Stimulated activated CD8-positive, alpha-beta memory T cell treated with anti-CD3 and anti-CD28 coated beads, Interleukin-7, amount 100 ng/mL, for 4 hours (primary cell): ENCODE measurements at places on chromosomes 3 and 15.

GRCh38 chr15:70058642-70059360 is 38.9 kb downstream of the TLE3 start:
- no peak for DNase-seq

DNA sequence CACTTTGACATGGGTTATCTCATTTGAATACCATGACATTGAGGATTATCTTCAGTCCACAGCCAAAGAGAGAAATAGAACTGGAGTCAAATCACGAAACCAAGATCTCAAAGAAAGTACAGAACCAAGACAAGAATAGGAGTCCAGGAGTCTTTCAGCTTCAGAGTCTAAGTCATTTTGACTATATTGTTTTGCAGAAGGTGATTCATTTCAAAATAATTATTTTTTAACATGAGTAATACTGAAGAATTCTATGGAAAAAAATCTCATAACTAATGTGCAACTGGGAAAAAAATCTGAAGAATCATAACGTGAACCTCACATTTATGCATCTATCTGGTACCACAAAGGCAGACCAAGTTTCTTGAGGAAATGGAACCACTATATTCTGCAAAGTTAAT is 60.3 kb downstream of the UBE3A start:
- DNase-seq = no peak

DNA sequence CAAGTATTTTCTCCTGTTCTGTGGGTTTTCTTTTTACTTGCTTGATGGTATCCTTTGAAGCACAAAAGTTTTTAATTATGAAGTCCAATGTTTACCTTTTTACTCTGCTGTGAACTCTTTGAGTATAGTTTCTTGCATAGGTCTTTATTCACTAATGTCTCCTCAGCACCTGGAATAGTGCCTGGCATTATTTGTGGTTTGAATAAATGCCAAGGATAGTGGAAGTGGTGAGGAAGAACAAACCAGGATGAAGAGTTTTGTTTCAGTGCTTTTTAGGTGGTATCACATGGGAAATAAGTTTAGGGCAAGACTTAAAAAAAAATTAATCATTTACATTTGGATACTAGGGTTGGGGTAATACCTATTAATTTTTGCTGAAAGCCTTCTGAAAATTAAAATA is 25.7 kb downstream of the GPD1L start:
- no peak for DNase-seq

GRCh38 chr15:67240235-67241131 is 14.0 kb downstream of the AAGAB start:
- no peak for DNase-seq

- DNase-seq = no peak
These were observed 4.0 kb upstream of the RASGRF1 start for GRCh38 chr15:79094611-79095021.

DNA sequence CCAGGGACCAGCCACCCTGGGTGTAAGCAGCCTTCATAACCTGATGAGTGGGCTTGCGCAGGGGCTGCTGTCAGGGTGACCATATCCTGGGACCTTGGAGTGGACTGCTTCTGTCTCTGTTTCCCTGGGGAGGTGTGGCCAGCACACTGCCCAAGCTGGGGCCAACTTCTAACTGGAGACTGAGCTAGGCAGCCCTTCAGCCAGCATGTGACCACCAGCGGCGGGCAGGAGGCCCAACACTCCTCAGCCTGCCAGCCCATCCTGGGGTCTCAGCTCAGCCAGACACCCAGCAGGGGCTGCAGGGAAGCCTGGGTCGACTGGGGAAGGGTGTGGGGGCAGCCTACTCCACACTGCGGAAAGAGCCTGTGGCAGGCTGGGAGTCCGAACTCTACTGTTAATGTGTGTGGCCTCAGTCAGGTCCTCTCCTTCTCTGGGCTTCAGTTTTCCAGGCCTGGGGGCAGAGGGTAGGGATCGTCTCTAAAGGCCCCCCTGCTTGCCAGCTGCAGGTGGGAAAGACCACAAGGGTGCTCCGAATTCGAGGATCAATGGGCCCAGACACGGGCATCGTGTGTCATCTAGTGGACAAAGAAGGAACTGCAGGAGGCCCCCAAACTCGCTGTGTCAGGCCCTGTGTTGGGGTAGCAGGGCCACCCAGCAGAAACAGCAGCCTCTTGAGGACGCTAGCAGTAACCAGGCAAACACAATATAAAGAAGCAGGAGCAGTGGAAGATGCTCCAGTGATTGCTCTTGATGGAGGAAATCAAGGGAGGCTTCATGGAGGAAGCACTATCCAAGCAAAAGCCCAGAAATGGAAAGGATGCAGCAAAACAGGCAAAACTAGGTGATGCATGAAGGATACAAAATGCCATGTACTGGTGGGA is 2.0 kb upstream of the SEMA3G start:
- peak; percentile 53 for DNase-seq

DNA sequence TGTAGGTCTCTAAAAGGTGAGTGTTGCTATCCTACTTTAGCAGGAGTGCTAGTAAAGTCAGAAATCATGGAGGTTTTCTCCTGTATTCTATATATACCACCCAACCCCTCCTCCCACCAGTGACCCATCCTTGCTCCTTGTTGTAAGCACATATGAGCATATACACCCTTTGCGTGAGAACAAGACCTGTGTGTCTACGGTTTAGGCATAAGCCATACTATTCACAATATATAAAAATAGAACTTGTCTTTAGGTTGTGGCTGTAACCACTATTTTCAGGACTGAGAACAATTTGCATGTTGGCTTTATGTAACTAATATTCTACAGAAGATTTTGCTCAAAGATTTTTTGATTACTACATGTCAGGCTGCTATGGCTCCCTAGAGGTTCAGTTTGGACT is 59.1 kb upstream of the TOP2B start:
- DNase-seq = no peak

DNA sequence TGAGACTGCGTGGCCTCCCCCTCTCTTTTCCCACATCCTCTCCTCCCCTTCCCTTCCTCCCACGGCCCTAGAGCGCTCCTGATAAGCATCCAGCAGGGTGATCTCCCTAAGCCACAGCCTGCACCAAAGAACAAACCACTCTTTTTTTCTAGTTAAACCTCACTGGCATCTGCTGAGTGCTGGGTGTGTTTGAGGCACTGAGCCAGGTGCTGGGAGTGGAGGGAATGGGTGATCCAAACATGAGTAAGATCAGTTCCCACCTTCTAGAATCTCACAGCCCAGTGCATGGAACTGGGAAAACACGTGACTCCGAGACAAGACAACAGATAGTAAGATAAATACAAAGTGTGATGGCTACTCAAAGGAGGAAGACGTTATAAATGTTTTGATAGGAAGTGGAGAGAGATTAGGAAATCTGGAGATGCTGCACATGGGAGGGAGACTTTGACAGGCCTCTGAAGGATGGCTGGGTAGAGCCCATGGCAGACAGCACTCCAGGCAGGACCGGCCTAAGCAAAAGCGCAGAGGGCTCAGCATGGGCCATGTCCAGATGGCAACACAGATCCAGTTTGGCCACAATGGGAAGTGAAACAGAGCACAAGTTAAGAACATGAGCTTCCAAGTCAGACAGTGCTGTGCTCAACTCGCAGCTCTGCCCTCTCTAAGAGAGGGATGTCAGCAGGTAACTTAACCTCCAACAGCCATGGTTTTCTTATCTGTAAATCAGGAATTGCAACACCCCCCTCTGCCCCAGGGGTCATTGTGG is 55.6 kb downstream of the CCR3 start:
- DNase-seq = no peak

DNA sequence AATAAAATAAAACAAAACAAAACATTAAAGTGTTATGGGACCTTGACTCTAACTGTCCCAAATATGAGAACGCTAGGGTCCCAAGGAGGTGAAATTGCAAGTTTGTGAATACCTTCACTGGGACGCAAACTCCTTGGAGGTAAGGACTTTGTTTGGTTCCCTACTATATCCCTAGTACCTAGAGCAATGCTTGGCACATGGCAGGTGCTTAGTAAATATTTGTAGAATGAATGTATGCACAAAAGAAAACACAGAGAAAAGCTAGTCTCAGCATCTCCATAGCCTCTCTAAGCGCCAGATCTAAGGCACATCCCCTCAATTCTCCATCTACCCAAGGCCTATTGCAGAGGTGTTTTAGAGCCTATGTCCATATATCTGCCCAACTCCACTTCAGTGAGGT is 30.5 kb downstream of the GPR176 start:
- no peak for DNase-seq

GRCh38 chr3:11060500-11061251 is 68.1 kb downstream of the SLC6A1 start:
- DNase-seq = no peak

DNA sequence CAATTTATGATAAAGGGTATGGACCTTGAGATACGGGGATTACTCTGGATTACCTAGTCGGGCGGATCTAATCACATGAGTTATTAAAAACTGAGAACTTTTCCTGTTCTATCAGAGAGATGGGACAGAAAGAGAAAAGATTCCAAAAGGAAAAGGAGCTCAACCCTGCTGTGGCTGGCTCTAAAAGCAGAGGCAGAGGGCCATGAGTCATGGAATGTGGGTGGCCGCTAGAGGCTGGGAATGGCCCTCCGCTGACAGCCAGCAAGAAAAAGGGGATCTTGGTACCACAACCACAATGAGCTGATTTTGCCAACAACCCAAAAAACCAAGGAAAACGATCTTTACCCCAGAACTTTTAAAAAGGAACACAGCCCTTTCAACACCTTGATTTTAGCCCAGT is 210.0 kb downstream of the MAGI1 start:
- no peak for DNase-seq

DNA sequence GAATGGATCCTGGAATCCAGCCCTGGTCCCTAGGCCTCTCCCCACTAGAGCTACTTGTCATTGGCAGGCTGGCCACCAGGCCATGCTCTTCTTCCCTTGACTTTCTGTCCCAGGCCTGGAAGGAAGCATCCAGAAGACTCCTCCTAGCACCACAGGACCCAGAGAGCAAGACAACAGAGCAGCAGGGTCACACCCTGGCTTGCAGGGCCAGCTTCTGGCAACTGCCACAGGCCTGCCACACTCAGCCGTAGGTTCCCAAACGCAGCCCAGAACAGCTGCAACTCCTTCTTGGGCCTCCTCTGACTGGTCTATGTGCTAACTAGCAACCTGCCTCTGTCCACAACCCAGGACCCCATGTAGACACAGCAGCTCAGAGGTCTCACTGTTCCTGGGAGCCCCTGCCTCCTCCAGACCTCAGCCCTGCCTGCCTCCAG is 36.8 kb upstream of the RPL32 start:
- no peak for DNase-seq

DNA sequence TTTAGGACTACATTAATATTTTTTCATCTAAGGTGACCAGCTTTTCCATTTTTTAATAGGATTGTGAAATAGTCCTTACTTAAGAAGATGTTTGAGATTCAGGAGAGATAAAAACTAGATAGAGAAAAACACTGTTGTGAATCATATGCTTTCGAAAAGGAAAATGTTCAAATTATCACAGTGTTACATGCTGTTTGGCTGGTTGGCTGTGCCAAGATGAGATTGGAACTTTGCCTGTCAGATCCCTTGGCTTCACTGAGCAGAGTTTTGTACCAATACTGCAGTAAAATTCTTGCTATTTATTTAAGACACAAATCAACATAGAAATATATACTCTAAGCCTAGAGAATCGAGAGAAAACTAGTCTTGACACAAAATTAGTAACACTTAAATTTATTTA is 117.2 kb downstream of the OXSM start:
- DNase-seq = no peak

DNA sequence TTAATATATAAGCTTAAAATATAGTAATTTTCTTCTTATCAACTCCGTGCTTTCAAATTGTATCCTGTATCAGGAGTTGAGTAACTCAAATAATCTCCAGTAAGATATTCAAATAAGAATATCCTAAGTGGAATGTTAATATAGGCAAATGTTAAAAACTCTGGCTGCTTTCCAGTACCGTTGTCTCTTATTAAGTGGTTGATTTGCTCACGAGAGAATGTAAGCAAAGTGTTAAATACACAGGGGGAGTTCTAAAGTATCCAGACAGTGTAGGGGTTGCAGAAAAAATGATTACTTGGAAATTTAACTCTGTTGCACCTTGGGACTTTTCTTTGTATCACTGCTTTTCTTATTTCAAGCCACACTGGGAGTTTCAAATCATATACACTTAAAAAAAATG is 478.9 kb upstream of the TBL1XR1 start:
- DNase-seq = no peak

GRCh38 chr15:39934397-39935071 is 619 bp downstream of the EIF2AK4 start:
- DNase-seq = no peak

GRCh38 chr15:95263751-95264150 is 1032.4 kb downstream of the MCTP2 start:
- DNase-seq = no peak

DNA sequence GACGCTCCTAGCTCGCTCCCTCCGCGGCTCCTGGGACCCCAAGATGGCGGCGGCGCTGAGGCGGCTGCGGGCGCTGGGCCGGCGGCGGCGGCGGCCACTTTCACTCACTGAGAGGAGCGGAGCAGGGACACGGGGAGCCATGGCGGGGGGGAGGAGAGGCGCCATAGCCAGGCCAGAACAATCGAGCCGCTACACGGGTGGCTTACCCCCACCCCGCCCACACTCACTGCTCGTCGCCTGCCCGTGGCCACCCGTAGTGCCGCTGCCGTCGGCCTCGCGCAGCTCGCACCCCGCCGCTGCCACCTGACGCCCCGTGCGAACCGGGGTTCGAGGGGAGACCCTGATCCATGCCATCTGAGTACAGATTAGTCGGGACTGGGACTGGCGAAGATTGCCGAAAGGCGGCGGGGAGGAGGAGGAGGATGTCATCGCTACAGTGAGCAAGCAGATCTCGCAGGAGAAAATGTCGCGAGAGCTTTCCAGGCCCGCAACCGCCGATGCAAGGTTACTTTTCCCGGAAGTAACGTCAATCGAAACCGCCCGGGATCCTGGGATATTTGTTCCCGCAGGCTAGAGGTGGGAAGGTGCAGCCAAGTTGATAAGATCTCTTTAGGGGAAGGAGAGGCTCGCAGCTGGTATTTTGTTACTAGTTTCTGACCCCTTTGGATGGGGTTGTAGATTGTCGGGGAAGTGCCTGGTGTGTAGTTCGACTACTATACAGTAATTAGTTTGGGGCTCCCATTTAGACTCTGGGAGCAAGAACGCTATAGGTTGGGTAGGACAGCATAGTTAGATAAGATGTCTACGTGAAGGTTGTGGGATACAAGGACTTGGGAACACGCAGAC is at the start of gene INO80:
Gene INO80 (minus strand): TSS at position 165 of the 846 bp plus-strand sequence. CDS start 19,970 bp downstream, outside the sequence.
- peak; percentile 94 for DNase-seq

- DNase-seq = no peak
These were observed 67.7 kb upstream of the ATP11B start for GRCh38 chr3:182725372-182726251.

DNA sequence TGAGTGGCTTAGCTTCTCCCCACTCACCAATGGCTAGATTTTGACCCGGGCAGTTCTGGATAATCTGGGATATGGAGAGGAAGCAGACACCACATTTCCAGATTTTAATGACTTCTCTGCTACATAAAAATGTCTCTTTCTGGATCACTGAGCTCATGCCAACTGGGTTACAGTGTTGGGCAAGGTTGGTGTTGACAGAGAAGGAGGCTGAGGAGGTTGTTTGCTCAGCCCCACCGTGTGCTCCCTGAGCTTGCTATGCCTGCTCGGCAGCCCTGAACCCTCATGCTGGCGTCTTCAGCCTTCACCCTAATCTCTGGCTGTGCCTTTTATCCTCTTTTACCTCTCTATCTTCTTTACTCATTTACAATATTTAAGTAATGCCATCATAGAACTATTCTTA is 53.0 kb upstream of the KPNA4 start:
- DNase-seq = no peak
